T-helper 17 cell (primary cell): ENCODE measurements at places on chromosomes 1 and 21.

GRCh38 chr1:92346866-92347640 lies 48.2 kb downstream of the RPAP2 start:
- no peak for DNase-seq

DNA sequence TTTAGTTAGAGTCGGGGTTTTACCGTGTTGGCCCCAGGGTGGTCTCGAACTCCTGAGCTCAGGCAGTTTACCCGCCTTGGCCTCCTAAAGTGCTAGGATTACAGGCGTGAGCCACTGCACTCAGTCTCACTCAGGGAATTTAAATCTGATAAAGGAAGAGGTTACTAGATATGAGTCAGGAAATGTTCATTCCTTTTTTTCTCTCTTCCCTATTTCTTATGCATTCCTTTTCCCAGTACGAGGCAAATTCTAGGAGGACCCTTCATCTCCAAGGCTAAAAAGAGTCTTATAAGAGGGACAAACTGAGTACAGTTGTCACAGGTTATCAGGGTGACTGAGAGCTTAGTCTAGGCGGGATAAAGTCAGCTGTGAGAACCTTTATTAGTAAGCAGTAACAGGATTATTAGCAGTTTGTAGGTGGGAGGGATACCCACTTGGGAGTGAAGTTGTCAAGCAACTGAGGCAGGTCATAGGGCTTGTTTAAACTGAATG lies 9.1 kb downstream of the MACF1 start:
- no peak for DNase-seq

DNA sequence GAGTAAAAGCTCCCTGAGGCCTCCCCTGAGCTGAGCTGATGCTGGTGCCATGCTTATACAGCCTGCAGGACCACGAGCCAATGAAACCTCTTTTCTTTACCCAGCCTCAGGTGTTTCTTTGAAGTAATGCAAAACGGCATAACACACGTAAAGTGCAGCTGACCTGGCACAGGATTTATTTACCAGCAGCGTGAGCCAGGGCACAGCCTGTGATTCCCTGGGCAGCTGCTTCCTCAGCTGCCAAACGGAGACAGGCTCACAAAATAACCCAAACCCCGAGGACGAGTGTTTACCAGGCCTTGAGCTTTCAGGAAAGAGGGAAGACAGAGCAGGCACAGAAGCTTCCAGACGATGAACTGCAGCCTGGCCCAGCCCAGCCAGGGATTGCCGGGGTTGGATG lies 120.6 kb upstream of the ARHGEF16 start:
- no peak for DNase-seq

GRCh38 chr1:60874718-60875117 lies 207.6 kb upstream of the NFIA start:
- DNase-seq = no peak

- no peak for DNase-seq
Observed at GRCh38 chr1:77582905-77583304, 99.6 kb downstream of the ZZZ3 start.

- DNase-seq = no peak
Observed at GRCh38 chr1:22056043-22056442, 3.5 kb downstream of the CDC42 start.

DNA sequence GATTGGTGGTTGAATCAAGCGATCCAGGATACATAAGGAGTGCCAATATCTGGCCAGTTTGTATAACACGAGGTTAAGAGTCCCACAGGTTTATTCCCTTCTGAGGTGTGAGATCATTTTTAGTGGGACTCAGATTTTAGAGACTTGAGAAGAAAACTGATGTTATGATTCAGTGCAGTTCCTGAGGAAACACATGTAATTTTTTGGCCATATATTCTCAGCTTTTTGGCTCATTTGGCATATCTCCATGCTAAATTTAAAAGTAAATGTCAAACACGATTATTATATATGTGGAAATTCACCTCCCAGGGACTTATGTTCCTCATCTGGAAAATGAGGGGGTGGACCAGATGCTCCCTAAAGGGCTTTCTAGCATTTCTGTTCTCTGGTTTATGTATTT lies 39.2 kb upstream of the SERBP1 start:
- no peak for DNase-seq

GRCh38 chr1:71784241-71784640 lies 498.1 kb downstream of the NEGR1 start:
- no peak for DNase-seq

DNA sequence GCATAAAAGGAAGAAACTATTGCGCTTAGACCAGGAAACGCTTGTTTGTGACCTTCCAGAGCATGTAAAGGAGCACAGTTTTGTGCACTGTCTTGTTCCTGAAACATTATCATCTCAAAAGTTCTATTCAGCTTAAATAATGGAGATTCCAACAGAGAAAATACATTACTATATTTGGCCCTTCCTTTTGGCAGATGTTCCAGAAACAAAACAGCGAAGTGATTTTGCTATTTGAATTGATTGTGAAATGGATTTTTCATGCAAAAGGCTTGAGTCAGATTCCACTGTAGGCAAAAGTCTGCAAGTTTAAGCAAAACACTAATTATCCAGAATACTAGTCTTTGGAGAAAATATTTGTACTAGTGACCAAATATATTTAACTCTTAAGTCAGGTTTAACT lies 80.3 kb upstream of the PTBP2 start:
- DNase-seq = no peak

DNA sequence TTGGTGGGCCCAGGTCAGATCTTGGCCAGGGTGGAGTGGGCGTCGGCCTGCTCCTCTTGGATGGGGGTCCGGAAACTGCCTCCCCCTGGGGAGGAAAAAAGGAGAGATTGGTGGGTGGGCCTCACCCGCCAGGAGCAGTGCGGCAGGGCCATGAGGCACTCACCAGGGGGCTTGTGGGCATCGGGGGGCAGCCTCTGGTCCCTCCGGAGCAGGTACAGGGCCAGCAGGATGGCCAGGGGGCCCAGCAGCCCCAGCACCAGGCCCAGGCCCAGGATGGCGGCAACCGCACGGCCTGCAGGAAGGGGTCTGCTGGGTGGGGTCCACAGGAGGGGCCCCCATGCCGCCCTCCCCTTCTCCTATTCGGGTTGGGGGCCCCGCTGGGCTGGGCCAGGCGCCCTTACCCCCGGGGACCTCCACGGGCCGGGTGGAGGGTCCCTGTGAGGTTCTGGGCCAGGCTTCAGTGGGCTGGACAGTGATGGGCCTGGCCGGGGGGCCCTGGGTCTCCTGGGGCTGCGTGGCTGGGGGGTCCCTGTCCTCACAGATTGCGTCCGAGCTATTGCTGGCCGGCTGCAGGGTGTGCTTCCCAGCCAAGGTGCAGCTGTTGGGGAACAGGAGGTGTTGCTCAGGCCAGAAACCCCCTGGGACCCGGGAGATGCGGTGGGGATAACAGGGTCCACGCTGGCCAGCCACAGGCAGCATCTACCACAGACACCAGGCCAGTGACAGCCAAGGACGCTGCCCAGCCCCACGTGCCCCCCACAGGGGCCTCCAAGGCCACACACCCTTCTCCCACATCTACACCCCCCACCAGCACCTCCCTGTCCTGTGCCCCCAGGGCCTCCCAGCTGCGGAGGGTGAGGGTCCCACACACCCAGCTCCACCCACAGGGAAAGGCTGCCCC lies 2.2 kb downstream of the TNFRSF4 start:
- peak; percentile 7 for DNase-seq

- no peak for DNase-seq
Observed at GRCh38 chr21:36023092-36023480, 37.2 kb downstream of the SETD4 start.

DNA sequence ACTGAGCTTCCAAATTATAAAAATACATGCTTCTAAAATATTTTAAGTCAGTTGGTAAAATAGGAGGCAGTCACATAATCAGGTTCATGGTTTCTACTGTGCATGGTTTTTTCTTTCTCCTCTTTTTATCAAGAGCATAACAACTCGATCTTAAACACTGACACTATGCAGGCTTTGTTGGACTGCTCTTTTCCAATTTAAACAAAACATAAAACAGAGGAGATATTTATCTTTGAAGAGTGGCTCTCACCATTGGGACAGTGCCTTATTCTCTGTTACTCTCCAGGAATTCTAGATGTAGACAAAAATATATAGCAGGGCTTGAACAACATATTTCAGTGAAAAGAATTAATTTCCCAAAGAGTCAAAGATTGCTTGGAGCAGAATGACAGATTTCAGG lies 883.5 kb upstream of the ADGRL2 start:
- DNase-seq = no peak

GRCh38 chr1:225544263-225544662 lies 108.7 kb downstream of the ENAH start:
- no peak for DNase-seq

- DNase-seq = no peak
Observed at GRCh38 chr21:15742052-15742670, 12.4 kb downstream of the USP25 start.

DNA sequence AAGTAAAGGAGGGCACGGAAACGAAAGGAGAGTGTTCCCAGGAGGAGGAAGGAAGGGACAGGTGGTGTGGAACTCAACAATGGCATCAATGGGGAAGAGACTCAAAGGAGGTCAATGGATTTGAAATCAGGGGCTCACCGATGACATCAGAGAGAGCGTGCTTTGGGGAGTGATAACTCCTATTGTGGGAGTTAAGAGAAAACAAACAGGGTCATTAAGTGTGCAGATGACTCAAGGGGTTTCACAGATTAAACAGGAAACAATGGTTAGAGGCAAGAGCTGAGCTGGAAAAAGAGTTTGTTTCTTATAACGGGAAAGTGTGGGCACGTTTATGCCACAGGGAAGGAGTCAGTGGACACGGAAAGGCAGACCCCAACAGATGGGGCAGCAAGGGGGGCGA lies 629.1 kb downstream of the SMYD3 start:
- DNase-seq = no peak

GRCh38 chr1:188590641-188591040 lies 1761.9 kb downstream of the PLA2G4A start:
- no peak for DNase-seq

GRCh38 chr1:85339089-85339488 lies 62.7 kb upstream of the BCL10 start:
- DNase-seq = no peak

- DNase-seq = no peak
Observed at GRCh38 chr21:34514576-34515115, 2.6 kb upstream of the KCNE1 start.

- peak; percentile 81 for DNase-seq
Observed at GRCh38 chr1:28668191-28668955, at the start of gene GMEB1. TSS of gene GMEB1 (plus strand) at chr1:28668784. CDS start at chr1:28683613, 14,829 bp downstream.

- DNase-seq = no peak
Observed at GRCh38 chr1:183910845-183911244, 105.9 kb downstream of the RGL1 start.

DNA sequence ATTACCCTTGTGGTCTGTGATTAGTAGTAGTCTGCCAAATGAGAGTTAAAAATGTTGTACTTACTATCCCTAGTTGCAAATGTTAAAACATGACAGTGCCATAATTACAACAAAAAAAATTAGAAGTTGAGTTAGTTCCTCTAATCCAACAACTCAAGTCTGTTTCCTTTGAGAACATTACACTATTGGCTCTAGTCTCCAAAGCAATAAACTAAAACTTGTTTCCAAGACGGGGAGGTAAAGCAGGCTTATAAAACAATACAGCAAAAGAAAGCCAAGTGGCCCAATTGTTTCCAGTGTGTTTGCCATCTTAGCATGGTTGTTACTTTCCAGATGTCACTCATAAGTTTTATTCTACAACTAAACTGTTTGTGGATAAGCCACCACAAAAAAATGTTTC lies 11.6 kb downstream of the KYAT3 start:
- DNase-seq = no peak

GRCh38 chr1:195769461-195769860 lies 838.8 kb downstream of the KCNT2 start:
- DNase-seq = no peak

- no peak for DNase-seq
Observed at GRCh38 chr1:25112400-25112799, 119.9 kb downstream of the SYF2 start.

DNA sequence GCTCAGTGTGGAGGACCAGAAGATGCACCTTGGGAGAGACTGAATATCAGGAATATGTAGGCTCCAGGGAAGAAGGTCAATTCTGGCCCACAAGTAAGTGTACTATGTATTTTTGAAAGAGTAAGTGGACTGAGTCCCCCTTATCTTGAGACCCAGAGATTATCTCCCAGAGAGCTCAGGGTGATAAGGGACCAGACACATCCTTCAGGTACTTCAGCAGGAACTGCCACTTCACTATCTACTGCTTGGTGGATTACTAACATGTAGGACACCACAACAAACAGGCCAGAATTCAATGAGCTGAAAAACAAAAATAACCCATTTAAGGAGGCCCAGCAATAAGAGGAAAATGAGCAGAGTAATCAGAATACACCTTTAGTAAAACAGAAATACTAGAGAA lies 119.2 kb downstream of the ZNF644 start:
- DNase-seq = no peak

DNA sequence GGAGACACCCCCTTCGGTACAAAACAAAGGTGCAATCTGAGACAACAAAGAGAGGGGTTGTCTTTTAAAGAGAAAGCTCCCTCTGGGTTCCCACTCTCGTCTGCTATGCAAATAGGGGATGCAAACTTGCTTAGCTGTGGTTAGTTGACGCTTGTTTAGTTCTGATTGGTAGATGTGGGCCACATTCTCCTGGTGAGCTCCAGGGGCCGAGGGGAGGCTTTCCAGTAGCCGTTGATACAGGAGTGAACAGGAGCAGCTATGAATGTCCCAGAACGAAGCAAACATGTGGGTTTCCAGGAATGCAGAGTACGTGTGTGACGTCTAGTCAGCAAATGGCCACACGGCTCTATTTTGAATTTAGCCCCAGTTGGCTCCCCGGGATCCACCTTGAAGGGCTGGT lies 14.7 kb downstream of the TFF2 start:
- no peak for DNase-seq

GRCh38 chr1:227786673-227787512 lies 28.6 kb upstream of the PRSS38 start:
- no peak for DNase-seq

- no peak for DNase-seq
Observed at GRCh38 chr1:214514032-214514818, 37.2 kb downstream of the PTPN14 start.

GRCh38 chr1:242139442-242139841 lies 140.5 kb upstream of the MAP1LC3C start:
- no peak for DNase-seq

- DNase-seq = no peak
Observed at GRCh38 chr1:63873751-63874150, 99.9 kb downstream of the ROR1 start.
